ENCODE measurements at places on chromosomes 13 and 19.

GRCh38 chr13:40189898-40190630 lies 476.4 kb downstream of the FOXO1 start:
- DNase-seq = no peak

DNA sequence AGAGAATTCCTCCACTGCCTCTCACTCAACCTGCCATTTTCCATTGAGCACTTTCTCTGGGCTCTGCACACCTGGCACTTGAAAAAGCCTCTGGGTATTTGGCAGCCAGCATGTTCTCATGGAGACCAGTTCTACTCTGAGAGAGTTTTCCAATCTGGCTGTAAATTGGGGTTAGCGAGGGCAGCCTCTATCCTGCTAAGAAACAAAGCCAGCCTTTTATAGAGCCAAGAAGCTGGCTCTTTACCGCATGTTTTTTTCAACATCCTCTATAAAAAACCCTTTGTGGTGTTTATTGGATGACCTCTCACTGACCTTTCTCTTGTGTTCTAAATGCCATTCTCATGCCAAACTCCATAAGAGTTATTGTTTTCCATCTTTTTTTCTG lies 52.6 kb upstream of the RCBTB2 start:
- DNase-seq = no peak

GRCh38 chr13:59672445-59672844 lies 491.3 kb downstream of the DIAPH3 start:
- DNase-seq = no peak

DNA sequence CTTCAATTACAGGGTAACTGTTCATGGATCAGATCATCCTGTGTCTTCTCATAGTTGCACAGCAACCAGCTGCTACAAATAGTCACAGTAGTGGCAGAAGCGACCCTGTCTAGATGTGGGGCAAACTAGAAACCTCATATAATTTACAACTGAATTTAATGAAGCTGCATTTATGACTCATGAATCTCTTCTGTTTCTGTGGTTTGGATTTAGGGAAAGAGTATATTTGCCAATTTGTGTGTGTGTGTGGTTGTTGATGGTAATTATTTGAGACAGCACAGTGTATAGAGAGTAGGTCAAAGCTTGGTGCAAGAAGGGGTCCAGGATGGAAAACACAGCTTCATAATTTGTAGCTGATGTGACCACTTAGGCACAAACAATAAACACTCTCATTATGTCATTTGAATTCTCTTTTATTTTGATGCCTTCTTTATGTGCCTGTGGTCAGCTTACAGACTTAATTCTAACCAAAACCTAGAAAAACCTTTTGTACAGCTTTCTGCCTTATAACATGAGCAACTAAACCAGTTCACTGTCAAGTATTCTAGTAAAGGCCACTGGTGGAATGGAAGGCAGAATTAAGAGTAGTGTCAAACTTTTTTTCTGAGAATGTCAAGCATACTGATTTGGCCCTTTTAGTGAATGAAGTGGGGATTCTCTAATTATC lies 218.1 kb downstream of the TBC1D4 start:
- DNase-seq = no peak

- DNase-seq = no peak
Observed at GRCh38 chr13:47166336-47166735, 269.5 kb upstream of the HTR2A start.

DNA sequence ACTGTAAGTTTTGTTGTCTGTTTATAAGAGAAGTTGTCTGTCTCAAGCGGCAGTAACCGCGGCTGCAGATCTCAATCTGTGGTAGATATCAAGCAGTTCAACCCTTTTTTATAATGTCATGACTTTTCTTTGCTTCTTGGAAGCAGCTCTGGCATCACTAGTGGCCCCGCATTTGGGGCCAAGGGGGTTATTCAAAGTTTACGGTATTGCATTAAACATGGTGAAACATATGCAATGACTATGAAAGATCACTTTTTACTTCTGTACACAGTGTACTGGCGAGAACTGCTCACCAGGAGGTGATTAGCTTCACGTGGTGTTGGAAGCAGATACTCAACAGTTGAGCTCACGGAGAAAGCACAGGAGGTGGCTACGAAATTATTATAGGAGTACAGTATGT lies 4.6 kb upstream of the FFAR3 start:
- no peak for DNase-seq

- no peak for DNase-seq
Observed at GRCh38 chr19:15137777-15138176, 30.6 kb downstream of the SYDE1 start.

- no peak for DNase-seq
Observed at GRCh38 chr13:111404746-111405145, 84.3 kb downstream of the TEX29 start.

DNA sequence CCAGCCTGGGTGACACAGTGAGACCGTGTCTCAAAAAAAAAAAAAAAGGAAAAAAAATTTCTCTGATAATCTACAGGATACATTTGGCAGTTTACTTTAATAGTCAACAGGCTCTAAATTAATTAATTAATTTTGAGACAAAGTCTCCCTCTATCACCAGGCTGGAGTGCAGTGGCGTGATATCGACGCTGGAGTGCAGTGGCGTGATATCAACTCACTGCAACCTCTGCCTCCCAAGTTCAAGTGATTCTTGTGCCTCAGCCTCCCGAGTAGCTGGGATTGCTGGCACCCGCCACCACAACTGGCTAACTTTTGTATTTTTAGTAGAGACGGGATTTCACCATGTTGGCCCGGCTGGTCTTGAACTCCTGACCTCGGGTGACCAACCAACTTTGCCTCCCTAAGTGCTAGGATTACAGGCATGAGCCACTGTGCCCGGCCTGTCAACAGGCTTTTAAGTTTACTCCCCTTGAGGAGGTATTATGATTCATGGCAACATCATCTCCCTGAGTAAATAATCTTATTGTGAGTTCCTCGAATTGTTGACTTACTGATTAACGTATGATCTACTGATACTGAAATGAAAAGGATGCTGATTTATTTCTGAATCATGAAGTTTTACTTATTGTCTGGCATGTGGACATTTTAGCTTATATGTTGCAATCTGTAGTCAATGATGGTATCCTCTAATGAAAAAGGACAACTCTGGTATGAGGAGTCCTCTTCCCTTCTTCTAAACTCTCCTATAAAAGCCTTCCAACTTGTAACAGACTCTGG lies 21.3 kb upstream of the MTRF1 start:
- no peak for DNase-seq

DNA sequence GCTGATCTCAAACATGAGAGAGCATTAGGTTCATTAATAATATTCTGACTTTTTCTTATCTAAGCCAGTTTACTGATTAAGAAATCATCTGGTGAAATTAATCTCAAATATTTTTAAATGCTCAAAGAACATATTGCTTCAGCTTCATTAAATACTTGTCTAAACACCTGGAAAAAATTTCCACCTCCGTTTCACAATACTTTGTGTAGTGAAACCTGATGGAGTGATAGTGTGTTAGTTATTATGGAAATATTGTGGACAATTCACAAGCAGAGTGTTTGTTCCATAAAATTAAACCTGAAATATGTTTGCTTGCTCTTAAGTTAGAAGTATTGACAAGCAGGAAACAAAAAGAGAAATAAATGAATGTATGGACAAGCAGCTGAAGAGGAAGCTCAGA lies 57.3 kb upstream of the RNF113B start:
- DNase-seq = no peak

Data from stimulated activated CD4-positive, alpha-beta T cell treated with anti-CD3 and anti-CD28 coated beads, Interleukin-15, amount 100 ng/mL, for 1 hour (primary cell).